Natural killer cell treated with Interleukin-12 subunit alpha and Interleukin-12 subunit beta and Interleukin-15 and Interleukin-18, amount 100 ng/mL, for 72 hours (primary cell): ENCODE measurements at places on chromosomes 12 and 14. TPM values are rescaled to one million over a fixed set of nuclear protein-coding genes. Genes with fewer than 3 reads are reported as not detected.

Gene WNT1
- not detected for total RNA-seq

Gene P2RX2
- total RNA-seq, result not detected

Gene OAS3
- 20.1 TPM for total RNA-seq

Gene SRSF9
- 331 TPM for total RNA-seq

Gene CELA1
- not detected for total RNA-seq

Gene KRT73
- total RNA-seq, result not detected

Gene ZFYVE21
- total RNA-seq, result 22.0 TPM

Gene BCL11B
- 27.6 TPM for total RNA-seq

Gene DTX1
- total RNA-seq, result not detected

Gene SLC38A1
- 142 TPM for total RNA-seq

Gene MANSC1
- 1.1 TPM for total RNA-seq

Gene IL22
- 3.4 TPM for total RNA-seq

Gene CDH24
- 1.0 TPM for total RNA-seq

Gene RNASE11
- not detected for total RNA-seq

Gene INSM2
- not detected for total RNA-seq

Gene PAX9
- not detected for total RNA-seq

DNA sequence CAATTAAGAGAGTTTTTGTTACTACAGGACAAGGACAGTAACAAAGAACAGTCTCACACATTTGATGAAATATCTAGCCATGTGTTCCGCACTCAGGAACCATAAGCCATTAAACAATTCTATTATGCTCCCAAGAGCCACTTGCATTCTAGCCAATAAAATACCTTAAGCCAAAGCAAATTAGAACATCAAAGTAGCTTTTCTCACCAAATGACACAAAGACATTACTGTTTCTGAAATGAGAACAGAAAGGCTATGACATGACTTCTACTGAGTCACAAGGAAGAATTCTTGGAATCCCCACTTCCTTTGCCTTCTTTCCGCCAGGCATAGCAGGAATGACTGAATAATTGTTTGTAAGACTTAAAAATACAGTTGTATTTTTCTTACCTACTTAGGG, 445.8 kb downstream of the ATP23 start:
- DNase-seq, result no peak

- peak; percentile 65 for DNase-seq
These were observed 21.2 kb upstream of the RNASE4 start for GRCh38 chr14:20662968-20663732.

DNA sequence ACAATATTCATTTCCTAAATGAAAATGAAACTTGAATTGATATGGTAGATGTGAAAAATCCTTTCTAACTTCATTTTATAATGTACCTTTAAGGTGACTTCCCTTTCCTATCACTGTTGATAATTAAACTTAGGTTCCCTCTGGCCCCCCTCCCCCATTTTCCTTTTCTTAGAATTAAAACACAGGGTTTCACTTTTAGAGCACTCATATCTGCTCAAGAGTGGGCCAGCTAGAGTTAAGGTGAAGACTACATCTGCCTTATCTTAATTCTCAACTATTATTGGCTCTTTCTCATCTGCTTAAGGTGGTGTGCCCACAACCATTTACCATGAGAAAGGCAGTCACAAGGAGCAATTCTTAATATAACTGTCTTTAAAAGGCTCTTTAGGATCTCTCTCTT, 49.7 kb downstream of the LIN52 start:
- DNase-seq, result no peak

DNA sequence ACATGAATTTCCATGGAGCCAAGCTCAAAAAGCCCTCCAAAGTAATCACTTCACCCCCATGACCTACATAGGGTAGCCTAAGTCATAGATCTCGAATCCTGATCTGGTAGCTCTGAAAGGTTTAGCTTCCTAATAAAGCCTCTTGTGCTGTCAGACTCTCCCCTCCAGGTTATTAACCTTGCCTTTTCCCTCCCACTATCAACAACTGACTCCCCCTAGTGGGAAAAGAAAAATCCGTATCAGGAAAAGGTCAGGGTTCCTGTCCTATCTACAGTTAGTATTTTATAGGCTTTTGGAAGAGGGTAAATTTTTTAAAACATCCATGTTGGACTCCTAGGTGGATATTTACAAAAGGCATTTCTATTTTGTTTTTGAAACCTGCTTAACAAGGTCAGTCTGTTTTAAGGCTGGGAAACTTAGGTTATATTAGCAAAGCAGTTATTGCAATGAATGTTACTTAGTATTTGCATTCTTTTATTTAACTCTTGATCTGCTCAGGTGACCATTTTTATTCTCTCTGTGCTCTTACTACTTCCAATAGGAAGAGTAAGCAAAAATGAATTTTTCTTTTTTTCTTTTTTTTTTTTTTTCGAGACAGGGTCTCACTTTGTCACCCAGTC, 8.0 kb downstream of the YY1 start:
- DNase-seq, result no peak

GRCh38 chr12:112598626-112599025, 179.9 kb downstream of the PTPN11 start:
- DNase-seq, result no peak

- no peak for DNase-seq
These were observed 351.7 kb upstream of the MDGA2 start for GRCh38 chr14:48027115-48027514.

GRCh38 chr12:69108037-69108436, 131.3 kb upstream of the CPSF6 start:
- DNase-seq, result no peak

GRCh38 chr14:86654558-86655184, 1124.7 kb downstream of the FLRT2 start:
- no peak for DNase-seq

DNA sequence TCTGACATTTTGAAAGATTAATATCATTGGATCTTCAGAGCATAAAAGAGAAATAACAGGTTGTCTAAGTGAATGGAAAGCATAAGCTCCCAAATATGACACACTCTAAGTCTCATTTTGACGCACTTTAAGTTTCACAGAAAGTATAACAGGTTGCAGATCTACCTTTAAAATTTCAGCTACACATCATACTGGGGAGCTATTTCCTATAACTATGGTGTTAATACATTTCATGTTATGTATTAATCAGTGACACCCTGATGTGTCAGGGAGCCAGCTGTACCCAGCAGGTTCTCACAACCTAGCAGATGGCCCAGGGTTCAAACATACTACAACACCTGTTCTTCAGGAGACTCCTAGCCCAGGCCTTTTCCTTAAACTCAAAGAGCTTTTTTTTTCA, 31.1 kb upstream of the TMX1 start:
- DNase-seq, result no peak

DNA sequence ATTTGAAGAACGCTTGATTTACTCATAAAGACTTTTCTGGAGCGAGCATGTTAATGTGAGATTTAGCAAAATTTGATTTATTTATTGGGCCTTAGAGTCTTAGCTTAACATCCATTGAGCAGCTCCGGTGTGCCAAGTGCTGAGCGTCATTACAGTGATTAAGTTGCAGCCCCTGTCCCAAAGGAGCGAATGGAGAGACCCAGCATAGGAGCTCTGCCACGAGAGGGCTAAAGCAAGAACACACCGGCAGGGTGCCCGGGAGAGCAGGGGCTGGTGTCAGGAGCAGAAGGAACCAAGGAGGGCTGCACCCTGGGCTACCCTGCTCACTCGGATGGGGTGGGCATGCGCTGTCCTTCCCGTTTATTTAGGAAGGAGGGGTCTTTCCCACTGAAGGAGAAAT, 50.6 kb downstream of the PPP2R5C start:
- no peak for DNase-seq

DNA sequence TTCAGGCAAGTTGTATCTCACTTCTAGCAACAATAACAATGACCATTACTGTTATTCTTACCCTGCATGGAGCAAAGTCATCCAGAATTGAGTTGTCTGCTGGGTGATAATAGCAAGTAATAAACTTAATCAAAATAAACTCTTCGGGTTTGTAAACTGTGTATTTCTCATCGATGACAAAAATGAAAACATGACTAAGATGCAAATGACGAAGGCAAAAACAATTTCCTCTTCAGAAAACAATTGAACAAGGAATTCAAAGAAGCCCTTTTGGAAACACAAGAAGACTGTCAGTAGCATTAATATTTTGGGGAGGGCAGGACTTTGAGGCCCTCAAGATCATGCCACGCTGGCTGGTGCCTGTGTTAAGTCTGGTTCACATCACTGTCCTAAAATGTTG, 232.0 kb downstream of the BTG1 start:
- no peak for DNase-seq

DNA sequence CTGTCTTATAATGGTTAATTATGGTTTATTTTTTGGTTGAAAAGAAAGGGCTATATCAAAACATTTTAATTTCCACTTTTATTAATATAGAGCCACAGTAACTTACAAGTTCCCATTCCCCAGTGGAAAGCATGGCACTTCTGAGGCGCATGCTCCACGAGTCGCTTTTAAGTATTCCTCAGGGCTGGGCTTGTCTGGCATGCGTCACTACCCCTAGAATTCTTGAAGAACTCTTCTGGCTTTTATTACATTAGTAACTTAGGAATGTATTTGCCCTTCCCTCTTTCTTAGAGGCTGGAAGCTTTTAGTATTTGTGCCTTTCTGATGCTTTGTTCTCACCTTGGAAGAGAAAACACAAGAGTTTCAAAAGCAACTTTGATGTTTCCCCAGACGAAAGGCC, 81.1 kb downstream of the ESR2 start:
- no peak for DNase-seq

GRCh38 chr14:97290065-97290464, 492.9 kb downstream of the VRK1 start:
- peak; percentile 63 for DNase-seq

DNA sequence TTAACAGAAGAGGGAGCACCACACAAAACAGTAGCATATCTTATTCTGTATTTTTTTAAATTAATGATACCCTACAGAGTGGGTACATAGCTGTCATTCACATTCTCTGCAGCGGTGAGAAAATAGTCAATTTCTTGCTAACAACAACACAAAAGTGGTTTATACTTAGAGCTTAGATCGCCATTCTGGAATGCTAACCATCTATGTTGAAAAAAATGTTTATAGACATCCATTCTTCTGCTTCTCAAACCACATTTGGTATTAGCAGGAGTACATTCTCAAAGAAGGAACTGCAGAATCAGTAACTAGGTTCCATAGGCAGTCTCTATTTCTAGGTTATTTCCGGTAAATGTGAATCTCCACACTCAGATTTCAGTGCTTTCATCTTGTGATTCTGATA, 185.9 kb downstream of the PPFIA2 start:
- DNase-seq, result no peak

DNA sequence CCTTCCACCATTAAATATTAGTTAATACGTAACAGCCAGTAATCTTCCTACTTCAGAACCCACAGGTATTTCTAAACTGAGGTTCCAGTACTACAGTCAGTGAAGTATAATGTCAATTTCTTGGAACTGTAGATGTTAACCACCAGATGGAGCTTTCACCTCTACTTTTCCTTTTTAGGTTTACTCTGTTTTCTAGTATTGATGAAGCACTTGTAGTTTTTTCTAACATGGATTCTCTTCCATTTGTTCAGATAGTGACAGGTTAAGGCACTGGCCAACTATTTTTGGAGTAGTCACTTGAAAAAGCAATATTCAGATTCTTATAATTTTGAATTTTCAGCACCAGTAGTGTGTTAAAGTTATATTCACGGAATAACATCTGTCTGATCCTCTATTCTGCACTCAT, 4.6 kb upstream of the SEC23A start:
- no peak for DNase-seq

GRCh38 chr14:75281654-75282019, 3.0 kb downstream of the FOS start:
- no peak for DNase-seq

DNA sequence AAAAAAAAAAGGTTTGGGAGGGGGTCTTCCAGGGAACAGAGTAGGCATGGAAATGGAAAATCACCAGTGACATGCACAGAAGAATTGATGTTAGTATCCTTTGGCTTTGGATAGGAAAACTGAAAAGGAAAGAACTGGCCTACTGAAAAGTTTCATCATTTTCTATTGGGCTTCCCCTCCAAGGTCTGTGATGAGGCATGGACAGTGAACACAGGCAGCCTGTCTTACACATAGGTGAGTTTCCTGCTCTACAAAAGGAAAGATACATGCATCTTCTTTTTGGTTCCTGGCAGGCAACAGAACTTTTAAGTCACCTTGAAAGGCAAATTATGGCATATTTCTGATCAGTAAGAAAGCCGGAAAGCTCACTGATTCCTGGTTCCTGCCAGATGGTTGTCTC, 5.8 kb downstream of the BMAL2 start:
- DNase-seq, result no peak

DNA sequence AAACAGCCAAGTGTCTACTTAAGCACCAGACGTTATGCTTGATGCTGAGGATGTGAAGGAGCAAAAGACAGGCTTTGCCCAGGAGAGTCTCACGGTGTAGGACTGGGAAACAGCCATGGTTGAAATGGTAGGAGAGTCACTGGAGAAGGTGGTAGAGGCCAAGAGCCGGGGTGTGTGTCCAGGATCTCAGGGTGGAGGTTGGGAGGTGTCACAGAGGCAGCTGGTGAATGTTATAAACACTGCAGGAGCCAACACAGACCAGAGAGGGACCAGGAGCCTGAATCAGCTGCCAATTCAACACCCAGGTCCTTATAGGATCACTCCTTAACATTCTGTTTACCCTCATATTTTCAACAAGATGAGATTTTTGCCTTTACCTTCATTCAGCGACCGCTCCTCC, 7.5 kb downstream of the NID2 start:
- no peak for DNase-seq

- no peak for DNase-seq
These were observed 69.3 kb downstream of the SLC35F4 start for GRCh38 chr14:57796556-57796955.

- no peak for DNase-seq
These were observed 121.7 kb downstream of the PPM1H start for GRCh38 chr12:62813031-62813829.
